ENCODE measurements at places on chromosomes 1 and 21.
A peak's percentile ranks its signal among the peaks of the same experiment; 100 is the strongest.

- DNase-seq: no peak
Measured at GRCh38 chr1:106995970-106996369, 60.5 kb upstream of the PRMT6 start.

GRCh38 chr1:37038227-37039093, 4.1 kb upstream of the GRIK3 start:
- DNase-seq: no peak

GRCh38 chr1:87084244-87084836, 169.9 kb downstream of the HS2ST1 start:
- DNase-seq: no peak

- no peak for DNase-seq
Measured at GRCh38 chr1:86394416-86394815, 1.7 kb downstream of the ODF2L start.

GRCh38 chr1:110771245-110772022, 96.7 kb upstream of the KCNA3 start:
- no peak for DNase-seq

GRCh38 chr1:230627767-230628166, 14.5 kb upstream of the COG2 start:
- DNase-seq: no peak

DNA sequence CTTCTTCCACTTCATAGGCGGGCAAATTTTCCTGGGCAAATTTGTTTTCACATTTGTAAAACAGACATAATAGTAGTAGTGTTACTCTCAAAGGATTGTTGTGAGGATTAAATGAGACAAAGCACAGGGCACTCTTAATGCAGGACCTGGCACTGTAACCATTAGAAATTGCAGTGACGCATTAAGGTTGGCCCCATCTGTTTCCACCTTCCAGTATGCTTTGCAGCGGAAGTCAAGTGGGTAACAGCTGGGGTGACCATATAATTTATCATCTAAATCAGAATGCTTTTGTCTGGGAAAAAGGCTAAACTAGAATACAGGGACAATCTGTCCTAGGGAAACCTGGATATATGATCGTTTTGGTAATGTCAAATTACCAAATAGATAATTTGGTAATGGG, 132.5 kb upstream of the CACHD1 start:
- no peak for DNase-seq

GRCh38 chr1:167294528-167294927, 73.8 kb downstream of the POU2F1 start:
- DNase-seq: no peak

GRCh38 chr1:4375812-4376211, 278.6 kb upstream of the AJAP1 start:
- DNase-seq: no peak

DNA sequence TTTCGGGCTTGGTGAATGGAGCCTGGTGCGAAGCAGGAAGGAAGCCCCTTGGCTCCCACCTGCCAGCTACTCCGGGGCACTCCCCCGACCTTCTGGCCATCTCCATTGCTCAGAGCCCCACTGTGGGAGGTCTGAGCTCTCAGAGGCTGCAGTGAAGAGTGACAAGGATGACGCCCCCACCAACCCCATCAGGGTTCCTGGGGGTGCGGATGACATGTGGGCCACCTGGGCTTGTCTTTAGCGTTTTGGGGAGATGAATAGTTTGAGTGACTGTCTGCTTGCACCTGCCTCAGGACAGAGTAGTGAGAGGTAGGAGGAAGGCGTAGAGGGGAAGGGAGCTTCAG, 43.2 kb upstream of the LBR start:
- DNase-seq: no peak

DNA sequence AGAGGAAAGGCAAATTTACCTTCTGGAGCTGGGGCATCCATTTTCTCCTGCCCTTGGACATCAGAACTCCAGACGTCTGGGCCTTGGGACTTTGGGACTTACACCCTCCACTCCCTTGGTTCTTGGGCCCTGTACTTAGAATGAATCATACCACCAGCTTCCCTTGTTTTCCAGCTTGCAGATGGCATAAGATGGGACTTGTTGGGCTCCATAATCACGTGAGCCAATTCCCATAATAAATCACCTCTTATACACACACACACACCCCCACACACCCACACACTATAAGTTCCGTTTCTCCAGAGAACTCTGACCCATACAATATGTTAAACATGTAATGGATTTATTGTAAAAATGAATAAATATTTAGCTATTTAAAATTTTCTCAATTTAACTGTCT, 185.7 kb downstream of the GIPC2 start:
- DNase-seq: no peak

GRCh38 chr1:205837382-205837970, 12.5 kb downstream of the PM20D1 start:
- no peak for DNase-seq

GRCh38 chr1:215660259-215660658, 93.2 kb downstream of the KCTD3 start:
- DNase-seq: no peak

DNA sequence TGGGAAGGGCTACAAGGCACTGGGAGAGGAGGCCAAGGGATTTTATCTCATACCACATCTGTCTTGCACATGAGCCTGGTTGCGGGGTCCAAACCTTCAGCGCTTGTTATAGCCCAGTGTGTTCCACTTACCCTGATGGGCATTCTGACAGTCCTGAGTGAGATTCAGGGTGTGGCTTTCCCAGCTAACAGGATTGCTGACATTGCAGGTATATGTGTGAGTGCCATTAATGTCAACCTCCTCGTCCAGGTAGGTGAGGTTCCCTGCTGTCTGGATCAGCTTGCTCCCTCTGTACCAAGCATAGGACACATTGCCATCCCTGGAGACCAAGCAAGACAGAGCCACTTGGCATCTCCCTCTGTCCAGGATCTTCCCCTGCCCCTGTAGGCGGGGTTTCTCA, 21.6 kb downstream of the CD244 start:
- no peak for DNase-seq

GRCh38 chr1:198108636-198109370, 48.0 kb upstream of the NEK7 start:
- DNase-seq: no peak

GRCh38 chr1:206108635-206109034, 8.6 kb downstream of the AVPR1B start:
- DNase-seq: no peak

- no peak for DNase-seq
Measured at GRCh38 chr1:188489336-188490112, 1660.8 kb downstream of the PLA2G4A start.

DNA sequence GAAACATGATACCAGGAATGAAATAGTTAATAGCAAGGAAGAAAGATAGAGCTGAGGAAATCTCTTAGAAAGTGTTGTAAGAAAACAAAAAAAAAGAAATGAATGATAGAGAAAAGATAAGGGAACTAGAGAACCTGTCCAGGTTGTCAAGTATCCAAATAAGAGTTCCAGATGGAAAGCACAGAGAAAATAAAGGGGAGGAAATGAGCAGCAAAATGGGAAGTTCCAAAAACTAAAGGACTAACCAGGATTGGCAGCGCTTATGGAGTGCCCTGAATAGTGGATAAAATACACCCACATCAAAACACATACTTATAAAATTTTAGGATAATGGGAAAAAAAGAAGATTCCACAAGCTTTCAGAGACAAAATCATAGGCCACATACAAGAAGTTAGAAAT, 55.2 kb downstream of the ARHGAP29 start:
- DNase-seq: no peak

DNA sequence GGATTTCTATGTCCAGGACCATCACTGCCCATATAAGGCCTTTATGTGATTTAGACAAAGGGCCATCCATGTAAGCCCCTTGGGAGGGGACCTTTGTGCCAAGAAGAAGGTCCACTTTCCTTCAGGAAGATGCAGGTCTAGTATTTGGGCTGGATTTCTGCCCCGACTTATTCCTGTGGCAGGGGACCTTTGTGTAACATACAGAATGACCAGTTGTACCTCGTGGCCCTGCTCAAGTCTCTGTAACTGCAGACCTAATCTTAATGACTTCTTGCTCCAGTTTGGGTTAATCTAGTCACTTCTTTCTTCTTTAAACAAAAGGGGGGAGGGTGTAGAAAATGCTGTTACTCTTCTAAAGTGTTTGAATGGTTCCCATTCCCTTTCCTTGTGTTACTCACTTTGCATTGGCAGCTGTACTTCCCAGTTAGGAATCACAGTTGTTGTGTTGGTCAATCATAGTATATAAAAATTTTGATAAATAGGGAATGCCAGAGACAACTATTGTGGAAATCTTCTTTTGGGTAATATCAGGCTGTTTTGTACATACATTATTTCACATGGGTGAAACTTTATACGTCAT, 54.2 kb downstream of the MIGA1 start:
- DNase-seq: no peak

DNA sequence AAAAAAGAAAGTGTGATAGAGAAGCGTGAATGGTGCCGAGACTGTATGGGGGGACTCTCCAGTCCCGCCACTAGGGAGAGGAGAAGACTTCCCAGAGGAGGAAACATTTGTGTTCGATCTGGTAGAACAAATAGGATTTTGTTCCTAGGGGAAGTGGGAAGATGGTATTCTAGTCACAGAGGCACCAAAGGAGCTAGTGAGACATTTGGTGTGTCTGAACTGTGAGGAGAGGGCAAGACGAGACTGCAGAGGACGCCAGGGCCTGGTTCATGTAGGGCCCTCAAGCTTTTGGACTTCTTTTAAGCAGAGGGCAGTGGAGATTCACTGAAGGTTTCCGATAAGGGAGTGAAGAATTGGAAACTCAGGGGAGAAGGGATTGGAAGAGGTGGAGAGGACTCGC, 2.9 kb downstream of the BTBD19 start:
- DNase-seq: no peak

DNA sequence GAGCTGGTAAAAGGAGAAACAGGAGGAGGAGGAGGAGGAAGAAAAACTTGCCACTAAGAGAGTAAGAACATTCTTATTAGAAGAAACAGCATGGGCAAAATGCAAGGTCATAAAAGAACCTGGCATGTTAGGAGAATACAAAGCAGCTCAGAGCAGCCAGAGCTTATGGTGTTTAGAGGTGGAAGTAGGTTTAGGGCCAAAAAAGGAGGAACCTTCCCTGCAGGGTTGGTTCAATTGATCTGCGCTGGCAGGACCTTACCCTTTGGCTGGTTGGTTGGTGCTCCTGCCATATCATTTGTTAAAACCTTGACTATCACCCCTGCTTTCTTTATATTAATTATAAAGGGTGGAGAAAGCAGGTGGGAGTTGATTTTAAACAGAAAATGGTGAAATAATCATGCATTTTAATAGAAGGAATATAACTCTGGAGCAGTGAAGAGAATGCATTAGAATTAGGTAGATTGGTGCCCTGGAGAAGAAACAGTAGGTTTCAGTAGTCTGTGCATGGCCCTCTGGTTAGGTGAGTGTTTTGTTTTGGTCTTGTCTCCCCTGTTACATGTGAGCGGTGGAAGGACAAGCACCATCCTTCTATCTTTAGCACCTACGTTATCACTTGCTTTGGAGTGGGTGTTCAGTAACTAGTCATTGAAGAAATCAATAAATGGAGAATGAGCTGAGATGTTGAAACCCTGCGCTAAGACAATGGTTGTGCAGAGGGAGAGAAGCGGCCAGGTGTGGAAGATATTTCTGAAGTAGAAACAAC, 110.4 kb upstream of the NGF start:
- no peak for DNase-seq

- no peak for DNase-seq
Measured at GRCh38 chr1:25715888-25716287, 84.1 kb upstream of the SELENON start.

DNA sequence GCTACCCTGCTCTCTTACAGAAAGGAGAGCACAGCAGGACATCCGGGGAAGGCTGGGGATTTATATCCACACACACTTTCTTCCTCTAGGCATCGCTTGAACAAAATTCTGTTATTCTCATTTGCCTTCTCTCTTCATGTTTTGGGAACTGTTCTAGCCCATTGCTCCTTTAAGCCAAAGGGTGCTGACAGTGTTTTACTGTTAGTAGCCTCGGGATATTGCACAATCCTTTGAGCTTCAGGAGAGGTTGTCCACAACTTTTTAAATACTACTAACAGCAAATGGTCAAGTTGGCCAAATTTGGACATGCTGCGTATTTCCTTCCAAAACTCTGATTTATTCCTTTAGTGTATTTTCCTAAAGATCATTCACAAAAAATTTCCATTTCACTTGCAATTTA, 579.2 kb upstream of the RGS18 start:
- no peak for DNase-seq

DNA sequence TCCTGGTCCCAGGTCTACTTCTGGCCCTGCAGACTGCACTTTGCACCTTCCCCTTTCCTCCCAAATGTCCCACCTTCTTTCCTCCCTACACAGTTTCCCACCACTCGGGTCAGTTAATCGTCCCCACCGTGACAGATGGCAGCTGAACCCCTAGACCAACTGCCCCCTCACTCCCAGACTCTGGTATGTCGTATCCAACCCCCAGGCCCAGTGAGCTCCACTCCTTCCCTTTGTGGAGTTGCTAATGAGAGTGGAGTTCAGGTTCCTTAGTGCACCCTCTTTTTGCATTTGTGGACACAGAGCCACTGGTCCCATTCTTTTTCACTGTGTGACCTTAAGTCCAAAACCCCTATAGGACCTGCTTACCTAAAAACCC, 1.8 kb downstream of the MAN1C1 start:
- no peak for DNase-seq

- DNase-seq: peak; percentile 75
Measured at GRCh38 chr1:26853156-26853555, 9.8 kb upstream of the SFN start.

DNA sequence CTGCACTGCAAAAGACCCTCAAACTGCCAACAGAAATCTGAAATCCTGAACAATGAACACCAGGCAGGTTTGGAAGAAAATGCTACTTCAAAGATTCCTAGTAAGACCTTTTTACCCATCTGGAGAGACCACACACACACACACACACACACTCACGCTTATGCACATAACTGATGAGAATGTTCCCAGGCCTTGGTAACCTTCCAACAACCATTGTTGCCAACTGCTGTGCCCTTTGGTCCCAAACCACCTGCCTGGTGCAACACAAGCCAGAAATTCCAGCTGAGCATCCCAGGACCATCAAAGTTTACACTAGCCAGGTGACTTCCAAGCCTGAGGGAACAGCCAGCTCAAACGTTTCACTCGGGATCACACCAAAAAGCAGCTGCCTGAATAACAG, 56.9 kb downstream of the SEC16B start:
- no peak for DNase-seq

GRCh38 chr1:151342569-151342968, 4.5 kb downstream of the RFX5 start:
- no peak for DNase-seq

DNA sequence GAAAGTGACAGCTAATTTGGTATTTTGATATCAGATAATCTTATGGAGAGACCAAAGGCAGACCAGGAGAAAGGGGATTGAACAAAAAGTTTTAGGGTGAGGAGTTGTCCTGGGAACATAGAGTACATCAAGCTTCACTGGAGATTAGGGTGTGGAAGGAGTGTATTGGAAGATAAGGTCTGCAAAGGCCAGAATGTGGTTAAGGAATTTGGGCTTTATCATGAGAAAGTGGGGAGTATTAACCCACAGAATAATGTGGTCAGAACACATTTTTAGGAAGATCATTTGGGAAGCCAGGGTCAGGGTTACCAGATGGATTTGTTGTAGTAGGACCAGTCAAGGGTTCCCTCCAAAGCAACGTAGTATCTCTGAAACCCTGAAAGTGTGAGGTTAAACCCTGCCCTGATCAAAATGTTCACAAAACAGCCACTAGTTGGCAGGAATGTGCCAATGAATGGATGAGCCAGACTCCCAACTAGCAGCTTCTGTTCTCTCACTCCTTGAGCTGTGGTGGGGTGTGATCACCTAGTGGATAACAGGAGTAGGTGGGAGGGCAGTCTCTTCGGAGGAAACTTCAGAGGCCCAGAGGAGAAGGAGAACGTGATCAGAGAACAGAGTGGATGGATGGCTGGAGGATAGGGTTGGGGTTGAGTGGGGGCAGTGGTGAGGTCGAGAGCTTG, 35.8 kb downstream of the SLC2A1 start:
- no peak for DNase-seq
